Femur (tissue), 1 donor: ENCODE measurements at places on chromosomes 3 and 15.

DNA sequence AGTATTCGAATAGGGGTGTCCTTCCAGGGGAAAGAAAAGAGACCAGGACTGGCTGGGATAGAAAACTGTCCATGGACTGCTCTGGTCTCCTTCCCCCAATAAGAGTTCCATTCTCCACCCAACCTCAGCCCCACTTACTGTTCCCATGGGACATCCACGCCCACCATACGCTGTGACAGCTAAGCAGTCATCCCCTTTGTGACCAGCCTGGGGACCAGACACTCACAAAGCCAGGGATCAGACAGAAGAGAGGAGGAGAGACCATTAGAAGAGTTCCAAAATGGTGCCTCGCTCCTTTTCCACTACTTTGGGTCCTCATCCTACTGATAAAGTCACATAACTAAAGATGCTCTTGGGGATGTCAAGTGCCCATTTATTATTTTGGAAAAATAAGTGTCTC lies 27.6 kb upstream of the GNB5 start:
- DNase-seq: no peak

DNA sequence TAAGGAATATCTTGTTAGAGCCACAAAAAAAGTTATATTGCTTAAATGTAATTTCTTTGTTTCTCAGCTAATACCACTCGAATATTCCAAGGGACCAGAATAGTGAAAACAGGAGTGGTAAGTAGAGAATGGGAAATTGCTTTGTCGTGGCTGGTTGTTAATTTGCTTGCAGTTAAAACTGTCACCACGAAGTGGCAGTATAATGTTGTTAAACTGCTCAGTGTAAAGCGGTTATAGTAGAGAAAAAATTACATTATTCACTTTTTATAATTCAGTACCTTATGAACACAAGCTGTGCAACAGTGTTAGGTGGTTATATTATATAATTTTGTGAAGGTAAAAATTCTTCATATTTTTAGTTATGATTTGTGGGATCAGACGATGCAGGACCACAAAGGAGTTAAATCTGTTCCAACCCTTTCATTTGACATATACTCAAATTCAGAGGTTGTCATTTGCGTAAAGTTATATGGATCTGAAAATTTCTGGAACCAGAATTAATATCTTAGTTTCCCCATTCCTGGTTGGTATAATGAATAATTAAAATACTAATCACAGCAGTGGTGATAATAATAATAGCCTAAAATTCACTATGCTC lies 171.8 kb downstream of the FEZF2 start:
- DNase-seq: no peak

DNA sequence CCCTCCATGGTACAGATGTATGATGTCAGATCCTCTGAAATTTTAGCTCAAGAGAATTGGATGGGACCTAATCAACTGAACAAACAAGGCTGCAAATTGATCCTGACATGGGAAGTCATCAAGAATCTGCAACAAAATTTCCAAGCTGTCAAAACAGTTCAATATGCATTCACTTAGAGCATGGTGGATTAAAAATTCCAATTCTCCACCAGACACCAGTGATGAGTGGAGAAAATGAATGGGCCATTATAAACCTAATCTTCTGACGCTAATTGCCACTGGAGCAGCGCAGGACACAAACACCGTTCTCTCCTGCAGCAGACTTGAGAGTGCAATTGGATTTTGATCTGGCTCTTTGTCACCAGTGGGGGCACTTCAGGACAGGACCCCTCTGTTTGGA lies 94.2 kb downstream of the MINAR1 start:
- DNase-seq: no peak

DNA sequence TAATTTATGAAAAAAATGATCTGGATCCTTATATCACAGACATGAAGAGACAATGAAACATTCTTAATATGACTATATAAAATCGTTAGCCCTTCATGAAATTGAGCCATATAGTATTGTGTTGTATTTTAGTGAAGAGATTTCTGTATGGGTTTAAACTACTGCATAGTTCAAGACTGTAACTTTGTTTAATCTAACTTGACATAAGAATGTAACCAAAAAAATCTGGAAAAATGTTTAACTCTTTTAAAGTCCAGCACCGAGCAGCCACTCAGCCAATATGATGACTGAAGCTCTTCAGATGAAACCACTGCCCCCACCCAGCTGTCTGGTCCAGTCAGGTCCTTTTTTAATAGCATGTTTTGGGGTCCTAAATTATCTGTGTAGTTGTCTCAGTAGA lies 4.9 kb downstream of the NANOGP8 start:
- no peak for DNase-seq

DNA sequence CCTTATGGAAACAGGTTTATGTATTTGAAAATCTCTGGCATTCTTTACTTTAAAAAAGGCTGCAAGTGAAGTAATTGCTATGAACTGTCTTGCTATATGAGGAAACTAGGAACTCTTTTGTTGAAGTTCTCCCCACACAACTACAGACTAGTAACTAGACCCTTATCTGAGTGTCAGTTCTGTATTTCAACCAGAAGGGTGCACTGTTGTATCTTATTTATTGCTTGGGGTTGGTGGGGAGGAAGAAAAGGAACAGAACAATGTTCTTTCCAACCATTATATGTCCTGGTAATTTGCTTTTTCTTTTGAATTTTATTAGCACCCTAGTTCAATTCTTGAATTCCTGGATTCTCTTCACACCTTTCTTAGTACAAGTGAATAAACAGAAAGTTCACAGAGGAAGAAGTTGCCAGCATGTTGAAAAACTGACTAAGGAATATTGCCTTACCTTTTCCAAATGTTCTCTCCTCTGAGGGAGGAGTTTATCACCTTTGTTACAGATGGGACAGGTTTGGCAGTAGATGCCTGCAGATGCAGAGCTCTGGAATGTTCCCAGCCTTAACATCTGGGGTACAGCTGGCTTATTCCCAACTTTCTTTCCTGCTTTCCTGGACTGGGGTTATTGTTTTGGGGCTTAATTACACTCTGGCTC lies 162.4 kb upstream of the CFAP20DC start:
- no peak for DNase-seq

DNA sequence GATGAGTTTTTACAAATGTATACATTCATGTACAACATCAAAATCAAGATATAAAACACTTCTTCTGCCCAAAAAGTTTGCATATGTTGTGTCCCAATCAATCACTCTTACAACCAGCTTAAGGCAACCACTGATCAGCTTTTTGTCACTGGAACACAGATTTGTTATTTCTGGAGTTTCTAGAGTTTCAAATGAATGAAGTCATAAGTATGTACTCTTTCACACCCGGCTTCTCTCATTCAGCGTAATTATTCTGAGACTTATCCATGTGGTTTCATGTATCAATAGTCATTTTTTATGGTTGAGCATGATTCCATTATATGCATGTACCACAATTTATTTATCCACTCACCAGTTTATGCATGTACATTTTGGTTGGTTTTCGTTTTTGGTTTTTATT lies 53.0 kb upstream of the CORO2B start:
- DNase-seq: no peak

DNA sequence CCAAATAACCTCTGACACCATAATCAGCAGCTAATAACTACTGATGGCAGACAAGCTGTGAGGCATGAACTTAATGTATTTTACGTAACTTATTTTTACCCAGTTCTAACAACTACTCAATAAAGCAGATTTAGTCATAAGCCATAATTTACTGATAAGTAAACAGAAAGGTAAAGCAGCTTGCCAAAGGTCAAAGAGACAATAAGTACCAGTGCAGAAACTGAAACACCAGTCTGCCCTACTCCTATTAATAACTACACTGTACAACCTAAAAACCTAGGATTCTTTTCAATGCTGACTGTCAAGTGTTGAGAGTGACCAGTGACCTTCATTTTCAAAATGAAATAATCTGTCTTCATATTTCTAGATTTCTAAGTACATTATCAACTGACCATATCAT lies 152.2 kb downstream of the NR2E3 start:
- DNase-seq: no peak
